GOT3 (cell line): ENCODE measurements at places on chromosomes 13 and 19.

DNA sequence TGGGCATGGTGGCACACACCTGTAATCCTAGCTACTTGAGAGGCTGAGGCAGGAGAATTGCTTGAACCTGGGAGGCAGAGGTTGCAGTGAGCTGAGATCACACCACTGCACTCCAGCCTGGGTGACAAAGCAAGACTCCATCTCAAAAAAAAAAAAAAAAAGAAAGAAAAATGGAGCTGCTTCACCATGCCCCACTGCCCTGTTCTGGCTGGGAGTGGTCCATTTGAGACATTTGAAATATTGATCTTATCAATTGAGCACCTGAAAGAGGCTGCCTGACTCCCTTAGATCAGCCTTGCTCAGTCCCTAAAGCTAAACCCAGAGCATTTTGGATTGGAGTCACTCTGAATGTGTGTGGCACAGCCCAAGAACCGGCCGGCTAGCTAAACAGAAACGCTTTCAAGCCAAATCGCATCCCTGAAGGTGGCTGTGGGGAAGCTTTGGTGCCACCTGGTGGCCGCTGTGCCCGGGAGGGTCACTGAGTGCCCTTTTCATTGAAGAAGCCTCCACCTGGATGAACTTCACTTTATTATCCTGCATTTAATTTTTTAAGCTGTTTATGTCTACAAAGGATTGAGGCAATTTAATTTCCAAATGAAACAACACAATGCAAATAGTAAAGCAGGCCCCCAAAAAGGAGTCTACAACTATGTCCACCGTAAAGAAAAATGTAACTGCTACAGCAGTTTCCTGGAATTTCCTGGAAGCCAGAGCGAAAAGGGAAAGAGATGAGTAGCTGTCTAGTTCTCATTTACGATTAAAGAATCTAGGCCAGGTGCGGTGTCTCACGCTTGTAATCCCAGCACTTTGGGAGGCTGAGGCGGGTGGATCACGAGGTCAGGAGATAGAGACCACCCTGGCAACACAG, 53.1 kb upstream of the SERPINE3 start:
- DNase-seq = no peak

DNA sequence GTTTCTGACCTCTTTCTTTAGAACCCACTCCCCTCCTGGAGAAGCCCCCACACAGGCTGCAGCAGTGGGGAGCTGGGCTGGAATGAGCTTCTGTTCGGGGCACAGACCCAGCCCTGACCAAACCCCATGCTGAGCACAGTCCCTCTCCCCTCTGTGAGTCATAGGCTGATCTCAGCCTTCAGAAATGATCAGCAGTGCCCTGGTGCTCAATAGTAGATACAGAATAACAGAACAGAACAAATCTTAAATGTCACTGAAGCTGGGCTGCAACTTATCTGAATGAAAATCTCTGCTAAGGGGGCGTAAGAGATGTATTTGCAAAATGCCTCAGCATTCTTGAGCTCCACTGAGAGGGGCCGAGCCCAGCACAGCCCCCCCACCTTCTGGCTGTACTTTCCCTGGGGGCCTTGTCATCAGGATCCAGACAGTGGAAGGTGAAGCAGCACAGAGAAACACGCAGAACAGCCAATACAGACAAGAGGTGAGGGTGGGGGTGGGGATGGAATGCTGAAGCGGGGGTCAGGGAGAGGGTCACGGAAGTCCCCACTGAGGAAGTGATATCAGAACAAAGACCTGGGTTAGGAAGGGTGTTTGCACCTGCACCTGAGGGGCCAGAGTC, 9.9 kb downstream of the ZNF665 start:
- no peak for DNase-seq

DNA sequence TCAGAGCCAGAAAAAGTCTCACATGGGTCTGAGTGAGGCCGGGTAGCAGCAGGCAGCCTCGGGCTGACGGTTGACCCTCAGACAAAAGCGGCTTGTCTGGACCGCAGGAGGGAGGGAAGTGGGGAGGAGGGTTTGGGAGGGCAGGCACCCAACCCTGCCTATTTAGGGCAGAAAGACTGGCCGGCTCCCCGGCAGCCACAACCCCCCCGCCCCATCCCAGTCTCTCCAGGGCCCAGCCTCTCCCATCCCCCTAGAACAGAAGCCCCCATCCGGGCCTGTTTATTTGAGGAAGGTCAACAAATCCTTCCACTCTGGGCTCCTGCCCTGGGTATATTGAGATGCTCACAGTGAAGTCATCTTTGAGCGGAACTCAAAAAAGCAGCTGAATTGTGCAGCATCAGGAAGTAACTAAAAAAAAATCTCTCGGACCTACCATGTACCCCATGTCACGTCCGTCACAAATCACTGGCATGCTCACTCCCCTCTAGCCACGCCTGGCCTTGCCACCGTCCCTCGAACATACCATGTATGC, 6.3 kb downstream of the DACT3 start:
- no peak for DNase-seq

DNA sequence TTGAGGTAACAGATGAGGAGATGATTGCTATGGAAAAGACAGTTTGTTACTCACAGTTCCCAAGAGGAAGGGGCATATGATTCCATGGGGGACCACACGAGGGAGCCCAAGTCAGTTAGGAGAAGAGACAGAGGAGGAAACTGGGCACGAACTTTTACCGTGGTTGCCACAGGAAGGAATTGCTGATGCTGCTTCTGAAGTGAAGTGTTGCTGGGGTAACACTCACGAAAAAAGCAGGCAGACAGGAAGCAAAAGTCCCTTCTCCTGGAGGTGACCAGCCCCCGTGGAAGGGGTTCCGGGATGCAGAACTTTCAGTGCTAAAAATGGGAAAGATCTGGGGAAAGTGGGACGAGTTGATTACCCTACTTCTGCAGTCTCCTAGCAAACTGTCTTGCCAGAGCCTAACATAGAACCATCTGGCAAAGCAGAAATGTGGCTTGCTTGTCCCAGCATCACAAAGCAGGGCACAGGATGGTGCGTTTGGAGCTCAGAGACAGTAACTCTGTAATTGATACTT, 35.4 kb upstream of the MAP3K10 start:
- no peak for DNase-seq

DNA sequence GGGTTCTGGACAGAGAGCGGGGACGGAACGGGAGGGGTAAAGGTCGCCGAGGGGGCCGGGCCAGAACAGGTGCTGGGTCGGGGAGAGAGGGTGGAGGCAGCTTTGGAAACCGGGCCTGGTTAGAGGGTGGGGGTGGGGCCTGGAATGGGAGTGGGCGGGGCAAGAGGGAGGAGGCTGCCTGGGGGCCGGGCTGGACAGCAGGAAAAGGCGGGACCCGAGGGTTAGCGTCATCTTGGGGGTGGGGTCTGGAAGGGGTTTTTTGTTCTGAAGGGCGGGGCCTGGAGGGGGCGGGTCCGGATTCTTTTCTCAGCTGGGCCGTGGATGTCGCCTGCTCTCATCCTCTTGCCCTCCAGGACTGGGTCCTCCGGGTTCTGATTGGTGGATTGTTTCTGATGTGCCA, 4.3 kb upstream of the ZNF813 start:
- no peak for DNase-seq

DNA sequence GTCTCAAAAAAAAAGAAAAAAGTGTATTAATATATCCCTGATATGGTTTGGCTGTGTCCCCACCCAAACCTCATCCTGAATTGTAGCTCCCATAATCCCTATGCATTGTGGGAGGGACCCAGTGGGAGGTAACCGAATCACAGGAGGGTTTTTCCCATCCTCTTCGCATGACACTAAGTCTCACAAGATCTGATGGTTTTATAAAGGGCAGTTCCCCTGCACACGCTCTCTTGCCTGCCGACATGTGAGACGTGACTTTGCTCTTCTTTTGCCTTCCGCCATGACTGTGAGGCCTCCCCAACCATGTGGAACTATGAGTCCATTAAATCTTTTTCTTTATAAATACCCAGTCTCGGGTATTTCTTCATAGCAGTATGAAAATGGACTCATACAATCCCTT, 17.7 kb downstream of the STK24 start:
- DNase-seq = no peak

GRCh38 chr13:45194081-45194939, 6.5 kb downstream of the KCTD4 start:
- no peak for DNase-seq

- no peak for DNase-seq
These were observed 72.9 kb upstream of the NPAS1 start for GRCh38 chr19:46946611-46947238.

GRCh38 chr19:38869160-38869835, 8.8 kb downstream of the RINL start:
- DNase-seq = no peak

- DNase-seq = no peak
These were observed 85.3 kb downstream of the GADD45B start for GRCh38 chr19:2561221-2561620.

DNA sequence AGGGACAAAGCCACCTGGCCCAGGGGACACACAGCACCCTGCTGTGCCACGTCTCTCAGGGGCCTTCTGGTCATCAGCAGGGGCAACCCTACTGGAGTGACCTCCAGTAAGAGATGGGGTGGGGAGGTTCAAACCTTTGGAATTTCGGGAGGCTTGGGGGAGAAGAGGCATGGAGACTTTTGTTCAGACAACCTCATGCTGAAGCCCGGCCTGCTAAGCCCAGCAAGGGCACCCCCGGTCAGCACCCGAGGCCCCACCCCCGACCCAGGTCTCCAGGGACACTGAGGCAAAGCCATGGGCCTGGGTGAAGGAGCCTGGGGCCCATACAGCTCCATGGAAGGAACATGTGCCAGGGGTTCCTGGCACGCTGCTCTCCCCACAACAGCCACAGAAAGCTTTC, 23.3 kb downstream of the ZNF787 start:
- DNase-seq = no peak

GRCh38 chr13:43664700-43665191, 122.0 kb downstream of the ENOX1 start:
- no peak for DNase-seq

GRCh38 chr13:49319551-49319950, 71.8 kb downstream of the CDADC1 start:
- DNase-seq = no peak

DNA sequence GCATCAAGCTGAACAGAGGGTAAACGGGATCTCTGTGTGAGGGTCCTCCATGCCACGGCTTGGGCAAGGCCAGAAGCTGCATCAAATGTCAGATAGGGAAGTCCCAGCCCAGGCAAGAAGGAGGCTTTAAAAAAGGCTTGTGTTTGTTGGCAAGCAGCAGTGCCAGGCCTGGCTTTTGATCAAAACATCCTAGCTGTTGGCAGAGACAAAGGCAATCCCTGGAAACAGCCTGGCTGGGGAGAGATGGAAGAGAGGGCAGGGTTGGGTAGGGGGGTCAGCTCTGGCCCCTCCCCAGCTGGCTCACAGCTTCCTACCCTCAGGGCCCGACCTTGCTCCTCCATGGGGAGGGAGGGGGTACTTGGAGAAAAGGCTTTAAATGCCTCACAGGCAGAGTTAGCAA, 61.8 kb upstream of the KCTD15 start:
- no peak for DNase-seq

DNA sequence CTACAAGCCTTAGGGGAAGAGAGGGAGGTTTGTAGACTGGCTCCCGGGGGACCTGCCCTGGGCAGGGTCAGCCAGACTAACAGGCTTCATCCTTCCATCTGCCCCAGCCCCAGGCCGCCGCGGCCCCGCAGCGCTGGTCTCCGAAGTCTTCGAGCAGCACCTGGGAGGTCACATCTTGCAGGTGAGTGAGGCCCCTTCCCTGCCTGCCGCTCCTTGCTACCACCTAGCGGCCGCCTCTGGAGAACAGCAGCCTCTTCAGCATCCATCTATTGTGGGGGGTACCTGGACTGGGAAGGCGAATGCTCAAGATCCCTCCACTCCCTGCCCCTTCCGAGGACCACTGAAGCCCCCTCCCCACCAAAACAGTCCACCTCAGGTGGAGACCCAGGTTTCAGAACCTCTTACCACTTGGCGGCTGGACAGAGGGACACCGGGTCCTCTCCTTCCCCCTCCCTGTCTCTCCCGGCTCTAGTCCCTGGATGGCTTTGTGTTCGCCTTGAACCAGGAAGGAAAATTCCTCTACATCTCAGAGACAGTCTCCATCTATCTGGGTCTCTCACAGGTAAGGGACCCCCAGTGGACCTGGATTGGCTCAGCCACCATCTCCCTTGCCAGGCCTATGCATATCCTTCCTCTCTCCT, 12.7 kb downstream of the NPAS1 start:
- no peak for DNase-seq

DNA sequence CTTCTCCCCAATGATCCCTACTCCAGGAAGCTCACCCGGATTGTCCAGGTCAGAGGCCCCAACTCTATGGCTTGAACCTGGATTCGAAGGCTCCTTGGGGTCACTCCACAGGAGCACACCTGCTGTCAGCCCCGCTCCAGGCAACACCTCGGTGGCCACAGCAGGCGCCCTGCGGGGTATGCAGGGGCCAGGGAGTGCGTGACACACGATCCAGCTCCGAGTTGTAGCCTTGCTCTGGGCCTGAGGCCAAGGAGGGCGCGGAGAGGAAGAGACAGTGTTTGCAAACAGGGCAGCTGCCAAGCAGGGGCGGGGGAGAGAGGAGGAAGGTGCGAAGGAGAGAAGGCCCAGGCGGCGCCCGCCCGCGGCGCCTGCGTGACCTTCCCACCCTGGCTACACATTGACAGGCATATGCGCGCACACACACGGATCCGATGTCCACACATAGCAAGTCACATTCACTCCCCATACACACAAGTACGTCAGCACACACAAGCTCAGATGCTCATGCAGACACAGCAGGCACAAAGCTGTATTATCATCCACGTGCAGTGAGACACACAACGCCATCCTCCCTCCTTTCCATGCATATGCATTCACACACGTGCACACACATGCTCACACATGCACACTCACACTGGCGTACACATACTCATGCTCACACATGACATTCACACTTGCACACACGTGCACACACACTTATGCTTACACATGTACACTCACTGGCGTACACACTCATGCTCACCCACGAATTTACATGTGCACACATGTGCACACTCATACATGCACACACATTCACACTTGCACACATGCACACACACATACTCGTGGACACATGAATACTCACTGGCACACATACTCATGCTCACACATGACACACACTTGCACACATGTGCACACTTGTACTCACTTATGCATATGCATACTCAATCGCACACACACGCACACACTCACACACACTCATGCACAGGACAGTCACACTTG, 10.4 kb downstream of the SBK2 start:
- peak; percentile 14 for DNase-seq
